NK-92 treated with Interleukin-12 subunit alpha and Interleukin-12 subunit beta, amount 100 ng/mL, for 24 hours (cell line): ENCODE measurements at places on chromosomes 5 and 9.
A peak's percentile ranks its signal among the peaks of the same experiment; 100 is the strongest.

- no peak for DNase-seq
Measured at GRCh38 chr5:30693326-30693725, 500.2 kb upstream of the CDH6 start.

DNA sequence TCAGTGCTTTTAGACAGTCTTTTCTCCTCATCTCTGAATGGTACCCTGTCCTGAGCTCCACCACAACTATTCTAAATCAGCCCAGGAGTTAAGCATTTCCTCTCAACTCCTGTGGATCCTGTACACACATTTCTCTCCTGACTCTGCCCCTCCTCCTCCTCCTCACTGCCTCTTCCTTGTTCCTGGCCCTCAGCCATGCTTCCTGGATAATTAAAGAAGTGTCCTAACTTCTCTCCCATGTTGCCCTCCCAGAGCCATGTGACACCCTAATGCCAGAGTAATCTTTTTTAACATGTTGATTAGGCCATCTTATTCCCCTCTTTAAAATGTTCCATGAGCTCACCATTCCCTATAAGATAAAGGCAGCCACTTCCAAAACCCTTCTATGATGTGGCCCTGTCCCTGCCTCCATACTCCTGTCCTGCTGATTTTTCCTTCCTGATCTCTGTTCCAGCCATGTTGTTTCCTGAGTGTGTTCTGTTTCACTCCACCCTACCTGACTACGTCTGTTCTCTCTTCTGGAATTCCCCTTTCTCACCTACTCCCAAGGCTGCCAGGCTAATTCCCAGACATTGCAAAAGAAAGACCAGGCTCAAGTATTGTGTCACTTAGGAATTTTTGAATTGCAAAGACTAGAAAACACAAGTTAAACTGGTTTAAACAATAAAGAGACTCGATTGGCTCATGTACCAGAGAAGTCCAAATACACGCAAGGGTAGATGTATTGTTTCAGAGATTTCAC lies 295.2 kb downstream of the MAST4 start:
- no peak for DNase-seq

DNA sequence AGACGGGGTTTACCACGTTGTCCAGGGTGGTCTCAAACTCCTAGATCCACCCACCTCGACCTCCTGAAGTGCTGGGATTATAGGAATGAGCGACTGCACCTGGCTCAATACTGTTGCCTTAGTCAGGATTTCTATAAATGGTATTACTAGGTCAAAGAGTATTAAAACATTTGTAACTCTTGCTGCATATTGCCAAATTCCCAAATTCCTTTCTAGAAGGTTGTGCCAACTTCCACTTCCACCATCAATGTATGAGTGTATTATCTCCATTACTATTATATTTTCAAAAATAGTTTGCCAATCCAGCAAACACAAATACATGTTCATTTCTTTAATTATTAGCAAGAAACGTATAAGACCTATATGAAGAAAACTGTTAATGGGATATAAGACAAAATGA lies 10.6 kb downstream of the PTGR1 start:
- DNase-seq, result no peak

- no peak for DNase-seq
Measured at GRCh38 chr5:140094889-140095288, 19.0 kb upstream of the PURA start.

DNA sequence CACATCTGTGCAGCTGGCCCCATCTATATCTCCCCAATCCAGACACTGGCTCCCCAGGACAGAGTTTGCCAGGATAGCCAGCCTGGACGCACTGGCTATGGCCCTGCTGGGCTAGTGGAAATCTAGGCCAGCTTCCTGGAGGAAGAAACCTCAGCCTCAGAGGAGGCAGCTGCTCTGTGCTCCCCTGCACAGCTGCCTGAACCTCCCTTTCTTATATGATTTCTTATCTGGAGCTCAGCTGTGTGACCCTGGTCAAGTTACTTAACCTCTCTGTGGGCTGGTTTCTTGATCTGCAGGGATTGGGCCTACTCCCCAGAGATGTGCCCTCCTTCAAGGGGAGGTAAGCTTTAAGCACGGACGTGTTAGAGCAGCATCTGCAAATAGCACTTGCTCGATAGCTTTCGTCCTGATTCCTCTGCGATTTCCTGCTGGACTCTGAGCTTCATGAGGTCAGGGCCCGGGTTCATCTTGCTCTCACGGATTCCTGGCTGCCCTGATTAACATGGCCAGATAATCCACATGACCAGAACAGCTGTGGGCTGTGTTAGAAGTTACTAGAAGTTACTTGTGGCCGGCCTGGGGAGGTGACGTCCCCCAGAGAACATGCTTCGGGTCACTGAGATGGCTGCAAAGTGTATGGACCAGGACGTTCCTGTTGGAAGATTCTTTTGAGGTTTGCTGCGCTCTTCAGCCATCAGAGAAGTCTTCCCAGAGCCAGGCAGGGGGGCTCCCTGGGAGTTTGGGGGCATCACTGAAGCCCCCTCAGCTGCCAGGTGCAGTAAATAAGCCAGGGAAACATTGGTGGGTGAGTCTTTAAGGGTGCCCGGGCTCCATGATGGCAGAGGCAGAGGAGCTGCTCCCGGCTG lies 14.5 kb downstream of the C9orf50 start:
- DNase-seq, result no peak

- DNase-seq, result no peak
Measured at GRCh38 chr5:143063175-143063970, 293.2 kb downstream of the ARHGAP26 start.

GRCh38 chr5:98443881-98444280 lies 329.6 kb upstream of the RGMB start:
- no peak for DNase-seq

- DNase-seq, result no peak
Measured at GRCh38 chr5:109078448-109078847, 330.8 kb downstream of the FER start.

DNA sequence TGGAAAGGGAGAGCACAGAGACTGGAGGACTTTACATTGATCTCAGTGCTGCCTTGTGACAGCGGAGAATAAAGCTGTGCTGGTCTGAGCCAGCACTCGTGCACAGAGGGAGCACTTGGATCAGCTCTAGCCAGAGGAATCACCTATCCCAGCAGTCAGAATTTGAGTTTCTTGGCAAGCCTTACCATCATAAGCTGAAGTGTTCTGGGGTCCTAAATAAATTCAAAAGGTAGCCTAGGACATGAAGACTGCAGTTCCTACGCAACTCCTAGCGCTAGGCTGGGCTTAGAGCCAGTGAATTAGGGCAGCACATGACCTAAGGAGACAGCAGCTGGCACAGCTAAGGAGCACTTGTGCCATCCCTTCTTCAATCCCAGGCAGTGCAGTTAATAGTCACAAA lies 119.5 kb downstream of the HMHB1 start:
- DNase-seq, result no peak

DNA sequence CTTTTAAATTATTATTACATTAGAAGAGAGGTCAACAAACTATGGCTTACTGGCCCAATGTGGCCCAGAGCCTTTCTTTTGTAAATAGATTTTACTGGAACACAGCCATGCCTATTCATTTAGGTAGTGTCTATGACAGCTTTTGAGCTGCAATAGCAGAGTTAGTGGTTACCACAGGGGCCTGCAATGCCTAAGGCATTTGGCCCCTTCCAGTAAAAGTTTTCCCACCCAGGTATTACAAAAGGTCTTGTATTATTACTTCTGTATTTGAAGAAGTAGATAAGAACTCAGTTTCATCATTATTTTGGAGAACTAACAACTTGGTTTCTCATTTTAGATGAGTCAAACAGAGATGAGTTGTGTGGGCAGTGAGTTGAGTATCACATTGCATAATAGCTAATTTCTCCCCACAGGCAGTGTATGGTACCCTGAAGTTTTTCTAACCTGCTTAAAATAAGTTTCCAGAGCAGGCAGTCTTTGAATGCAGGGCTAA lies 9.5 kb downstream of the MTRR start:
- DNase-seq, result no peak

DNA sequence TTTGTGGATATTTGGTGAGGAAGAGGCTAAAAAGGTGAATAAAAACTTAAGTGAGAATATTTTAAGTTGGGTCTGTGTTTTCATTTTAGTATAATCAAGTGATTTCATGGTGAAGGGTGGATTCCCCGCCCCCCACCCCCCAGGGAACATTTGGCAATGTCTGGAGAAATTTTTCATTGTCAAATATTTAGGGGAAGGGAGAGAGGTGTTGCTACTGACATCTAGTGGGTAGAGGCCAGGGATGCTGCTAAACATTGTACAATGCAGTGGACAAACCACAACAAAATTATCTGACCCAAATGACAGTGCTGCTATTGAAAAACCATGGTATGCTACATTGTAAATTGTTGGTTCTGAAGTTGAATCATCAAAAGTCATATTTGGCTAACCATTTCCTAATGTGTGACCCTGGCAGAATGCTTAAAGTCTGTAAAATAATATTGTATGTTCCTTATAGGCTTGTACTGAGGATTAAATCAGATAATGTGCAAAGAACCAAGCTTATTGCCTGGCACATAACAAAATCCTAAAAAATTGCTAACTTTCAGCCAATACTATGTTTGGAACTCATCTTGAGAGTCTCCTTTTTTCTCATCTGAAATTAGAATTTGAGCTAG lies 5.6 kb downstream of the C5orf24 start:
- DNase-seq, result no peak

- DNase-seq, result no peak
Measured at GRCh38 chr5:36073595-36074216, 7.0 kb upstream of the UGT3A2 start.

- DNase-seq, result no peak
Measured at GRCh38 chr9:6869081-6869948, 111.5 kb downstream of the KDM4C start.

GRCh38 chr9:111902391-111903139 lies 6.0 kb downstream of the UGCG start:
- no peak for DNase-seq

GRCh38 chr9:135023088-135023785 lies 64.2 kb upstream of the OLFM1 start:
- no peak for DNase-seq

GRCh38 chr5:75057561-75057960 lies 5.2 kb upstream of the GCNT4 start:
- no peak for DNase-seq

DNA sequence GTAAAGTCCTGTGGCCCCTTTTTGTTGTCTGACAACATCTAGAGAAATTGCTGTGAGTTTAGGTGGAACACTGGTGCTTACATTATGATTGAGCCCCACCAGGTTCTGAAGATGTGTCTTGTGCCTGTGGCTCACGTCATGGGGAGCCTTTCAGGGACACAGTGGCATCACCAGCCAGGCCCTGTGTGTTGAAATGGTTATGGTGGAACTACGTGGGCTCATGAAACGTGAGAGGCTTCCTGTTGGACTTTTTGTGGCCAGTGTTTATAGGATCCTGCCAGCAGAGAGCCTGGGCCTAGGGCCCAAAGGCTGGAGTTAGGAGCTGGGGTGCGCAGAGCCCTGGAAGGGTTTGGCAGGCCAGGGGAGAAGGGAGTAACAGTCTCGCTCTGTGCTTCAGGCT lies 46.8 kb downstream of the TENT4A start:
- no peak for DNase-seq

DNA sequence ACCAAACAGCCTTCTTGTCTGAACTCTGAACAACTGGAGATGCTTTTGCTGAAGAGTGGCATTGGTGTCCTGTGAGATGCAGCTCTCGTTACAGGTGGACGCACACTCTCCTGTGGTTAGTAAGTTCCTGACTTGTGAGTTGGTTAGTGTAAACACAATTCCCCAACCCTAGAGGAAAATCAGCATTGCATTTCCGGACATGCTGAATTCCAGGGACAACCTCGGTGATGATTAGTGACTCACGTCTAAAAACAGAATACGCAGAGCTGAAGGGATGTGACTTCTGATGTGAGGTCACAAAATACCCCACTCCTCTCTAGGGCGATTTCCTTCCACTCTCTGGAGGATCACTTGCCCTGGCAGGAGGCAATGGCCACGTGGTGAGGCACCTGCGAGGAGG lies 5.0 kb downstream of the OR2V2 start:
- no peak for DNase-seq

DNA sequence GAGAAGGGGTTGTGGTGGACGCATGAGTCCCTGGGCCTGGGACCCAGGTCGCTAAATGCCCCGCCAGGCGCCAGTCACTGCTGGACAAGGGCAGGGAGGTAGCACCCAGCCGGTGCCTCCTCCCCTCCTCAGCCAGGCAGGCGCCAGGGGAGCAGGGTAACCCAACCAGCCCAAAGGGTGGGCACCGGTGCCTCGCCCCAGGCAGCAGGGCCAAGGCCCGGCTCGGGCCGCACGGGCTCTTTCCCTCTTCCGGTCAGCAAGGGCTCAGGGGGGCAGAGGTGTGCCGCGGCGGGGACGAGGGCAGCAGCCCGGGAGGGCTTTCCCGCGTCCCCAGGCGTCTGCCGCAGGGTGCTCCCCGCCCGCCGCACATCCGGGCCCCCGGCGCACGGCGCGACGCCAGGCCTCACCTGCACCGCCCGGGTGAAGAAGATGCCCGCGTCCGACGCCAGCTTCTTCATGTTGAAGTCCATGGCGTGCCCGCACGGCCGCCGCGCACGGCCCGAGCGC lies 393 bp downstream of the SH3GLB2 start:
- peak; percentile 63 for DNase-seq

DNA sequence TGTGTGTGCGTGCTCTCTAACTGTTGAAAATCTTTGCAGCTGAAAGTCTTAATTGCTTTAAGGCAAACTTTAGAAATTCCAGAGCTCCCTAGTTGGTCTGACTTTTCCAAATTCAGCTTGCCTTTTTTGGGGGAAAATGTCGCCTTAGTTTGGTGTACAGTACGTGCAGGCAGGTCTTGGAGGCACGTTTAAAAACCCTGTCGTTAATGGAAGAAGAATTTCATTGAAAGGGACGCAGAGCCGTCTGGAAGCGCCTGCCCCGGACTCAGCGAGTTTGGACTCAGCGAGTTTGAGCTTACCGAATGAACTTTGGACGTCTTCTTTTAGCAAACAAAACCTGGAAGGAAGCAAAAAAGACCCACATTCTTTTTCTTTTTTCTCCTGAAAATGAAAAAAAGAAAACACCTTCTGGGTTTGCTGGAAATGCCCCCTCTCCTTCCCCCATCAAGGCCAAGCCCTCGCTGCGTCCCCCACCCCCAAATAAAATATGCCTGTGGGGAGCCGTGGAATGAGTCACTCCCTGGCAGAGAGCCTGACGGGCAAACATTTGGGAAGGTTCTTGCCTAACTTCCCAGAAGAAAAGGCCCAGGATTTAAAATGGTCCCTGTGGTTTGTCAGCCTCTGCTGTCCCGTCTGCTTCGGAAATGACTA lies 1.5 kb downstream of the NEK6 start:
- DNase-seq, result no peak

DNA sequence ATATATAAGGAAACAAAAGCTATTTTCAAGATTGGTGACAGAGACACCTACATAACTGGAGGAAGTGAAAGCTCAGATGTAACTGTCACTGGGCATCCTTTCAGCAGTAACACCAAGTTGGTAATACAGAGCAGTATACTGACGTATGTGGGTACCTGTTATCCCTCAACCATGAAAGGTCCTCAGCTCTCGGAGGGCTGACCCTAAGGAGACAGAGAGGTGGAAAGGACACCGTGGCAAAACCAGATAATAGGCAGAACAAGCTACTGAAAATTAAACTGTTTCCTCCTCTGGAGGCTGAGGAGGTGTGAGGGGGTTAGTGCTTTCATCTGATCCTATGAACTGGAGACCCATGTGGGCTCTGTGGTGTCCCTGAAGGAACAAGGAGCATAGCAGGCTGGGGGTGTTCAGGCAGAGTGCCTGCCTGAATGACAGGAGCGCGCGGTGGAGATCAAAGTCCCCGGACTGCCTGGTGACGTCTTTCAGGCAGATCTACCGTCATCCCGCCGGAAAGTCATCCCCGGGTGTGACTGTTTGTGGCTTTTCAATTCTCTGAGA lies 130.2 kb upstream of the FSTL4 start:
- DNase-seq, result no peak

GRCh38 chr5:1324719-1325190 lies 20.1 kb downstream of the CLPTM1L start:
- no peak for DNase-seq

GRCh38 chr5:94239266-94239665 lies 379.1 kb downstream of the KIAA0825 start:
- DNase-seq, result no peak
